GDM1 (cell line): ENCODE measurements at places on chromosomes 16 and 17.

DNA sequence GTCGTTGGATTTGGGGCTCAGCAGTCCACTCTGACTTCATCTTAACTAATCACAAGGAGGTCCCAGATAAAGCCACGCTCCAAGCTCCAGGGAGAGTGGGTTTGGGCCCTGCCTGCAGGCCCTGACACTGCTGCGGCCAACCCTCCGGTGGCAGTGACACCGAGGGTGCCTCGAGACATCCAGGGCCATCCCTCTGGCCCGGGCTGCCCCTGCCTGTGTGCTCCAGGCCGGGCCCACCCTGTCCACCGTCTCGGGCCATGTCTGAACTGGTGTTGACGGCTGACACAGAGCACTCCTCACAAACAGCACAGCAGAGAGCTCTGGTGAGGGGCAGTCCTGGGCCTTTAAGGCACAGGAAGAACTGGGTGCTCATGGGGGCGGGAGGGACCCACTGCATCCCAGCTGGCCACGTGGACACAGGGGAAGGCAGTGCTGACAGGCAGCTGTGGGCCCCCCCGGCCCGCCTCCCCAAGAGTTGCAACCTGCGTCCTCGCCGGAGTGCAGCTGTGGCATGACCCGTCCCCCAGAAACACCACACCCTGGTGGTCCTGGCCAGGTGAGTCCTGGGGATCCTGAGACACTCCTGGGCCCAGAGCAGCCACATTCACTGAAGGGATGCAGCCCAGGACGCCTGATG lies 80.0 kb downstream of the LMF1 start:
- no peak for DNase-seq

DNA sequence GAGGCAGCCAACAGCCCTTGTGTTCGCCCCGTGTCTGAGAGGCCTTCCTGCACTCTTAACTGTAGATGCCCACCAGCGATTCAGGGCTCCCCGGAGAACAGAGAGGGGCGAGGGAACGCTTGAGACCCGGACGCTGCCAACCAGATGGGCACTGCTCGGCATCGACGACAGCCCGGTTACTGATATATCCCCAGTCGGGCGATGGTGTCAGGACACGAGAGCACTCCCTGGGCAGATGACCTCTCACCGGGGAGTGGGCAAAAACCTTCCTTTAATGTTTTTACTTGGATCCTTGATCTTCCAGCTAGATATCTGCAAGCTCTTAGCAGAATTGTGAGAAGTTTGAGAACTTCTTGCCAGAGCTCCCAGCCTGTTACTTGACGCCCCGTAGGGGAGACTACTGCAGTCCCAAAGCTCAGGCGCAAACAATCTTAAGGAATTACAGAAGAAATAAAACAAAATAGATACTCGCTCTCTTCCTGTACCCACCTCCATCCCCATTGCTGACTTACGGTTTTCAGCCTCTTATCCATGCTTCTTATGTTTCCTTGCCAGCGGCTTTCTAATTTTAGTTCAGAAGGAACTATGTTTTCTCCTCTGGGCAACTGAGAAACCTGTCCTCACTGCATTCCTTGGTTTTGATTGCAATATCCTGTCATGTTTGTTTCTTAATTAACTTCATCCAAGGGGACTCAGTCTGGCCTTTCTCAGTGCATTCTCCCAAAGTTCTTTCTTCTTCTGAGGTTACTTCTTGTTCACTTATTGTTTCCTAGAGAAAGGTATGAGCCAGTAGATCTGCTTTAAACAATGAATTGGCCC lies 845 bp downstream of the SP2 start:
- no peak for DNase-seq

GRCh38 chr17:65307961-65308316 lies 170.8 kb downstream of the RGS9 start:
- DNase-seq, result no peak

- no peak for DNase-seq
These were observed 750 bp downstream of the TMEM132E start for GRCh38 chr17:34579979-34580684.

DNA sequence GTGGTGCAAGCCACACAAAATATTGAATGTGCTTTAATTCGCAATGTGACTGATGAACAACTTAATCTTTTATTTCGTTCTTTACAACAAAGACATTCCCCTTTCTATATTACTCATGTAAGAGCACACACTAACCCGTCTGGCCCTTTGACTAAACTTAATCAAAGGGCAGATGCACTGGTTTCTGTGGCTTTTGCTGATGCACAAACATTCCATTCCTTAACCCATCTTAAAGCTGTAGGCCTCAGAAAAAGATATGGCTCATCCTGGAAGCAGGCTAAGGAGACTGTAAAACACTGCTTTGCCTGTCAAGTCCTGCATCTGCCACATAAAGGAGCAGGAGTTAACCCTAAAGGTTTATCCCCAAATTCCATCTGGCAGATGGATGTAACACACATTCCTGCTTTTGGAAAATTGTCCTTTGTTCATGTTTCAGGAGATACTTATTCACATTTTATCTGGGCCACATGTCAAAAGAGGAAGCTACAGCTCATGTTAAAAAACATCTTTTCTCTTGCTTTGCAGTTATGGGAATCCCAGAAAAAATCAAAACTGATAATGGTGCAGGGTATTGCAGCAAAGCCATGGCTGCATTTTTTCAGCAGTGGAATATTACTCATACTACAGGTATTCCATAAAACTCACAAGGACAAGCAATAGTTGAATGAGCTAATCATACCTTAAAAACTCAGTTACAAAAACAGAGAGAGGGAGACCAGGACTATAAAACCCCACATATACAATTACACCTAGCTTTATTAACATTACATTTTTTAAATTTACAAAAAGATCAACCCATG lies 137.2 kb downstream of the AHSP start:
- no peak for DNase-seq

DNA sequence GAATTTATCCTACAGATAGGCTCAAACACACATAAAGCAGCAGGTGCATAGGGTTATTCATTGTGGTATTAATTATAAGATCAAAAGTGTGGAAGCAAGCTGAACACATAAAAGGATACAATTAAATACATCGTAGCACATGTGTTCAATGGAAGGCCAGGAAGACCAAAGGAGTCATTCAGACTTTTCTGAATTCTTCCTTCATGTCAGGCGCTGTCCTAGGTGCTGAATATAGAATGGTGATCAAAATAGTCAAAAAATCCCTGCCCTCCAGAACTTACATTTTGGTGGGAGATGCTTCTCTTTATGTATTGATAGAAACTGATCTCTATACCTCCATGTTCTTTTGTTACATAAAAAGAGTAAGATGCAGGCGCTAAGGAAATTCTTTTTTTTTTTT lies 439.0 kb upstream of the ASIC2 start:
- DNase-seq, result no peak

DNA sequence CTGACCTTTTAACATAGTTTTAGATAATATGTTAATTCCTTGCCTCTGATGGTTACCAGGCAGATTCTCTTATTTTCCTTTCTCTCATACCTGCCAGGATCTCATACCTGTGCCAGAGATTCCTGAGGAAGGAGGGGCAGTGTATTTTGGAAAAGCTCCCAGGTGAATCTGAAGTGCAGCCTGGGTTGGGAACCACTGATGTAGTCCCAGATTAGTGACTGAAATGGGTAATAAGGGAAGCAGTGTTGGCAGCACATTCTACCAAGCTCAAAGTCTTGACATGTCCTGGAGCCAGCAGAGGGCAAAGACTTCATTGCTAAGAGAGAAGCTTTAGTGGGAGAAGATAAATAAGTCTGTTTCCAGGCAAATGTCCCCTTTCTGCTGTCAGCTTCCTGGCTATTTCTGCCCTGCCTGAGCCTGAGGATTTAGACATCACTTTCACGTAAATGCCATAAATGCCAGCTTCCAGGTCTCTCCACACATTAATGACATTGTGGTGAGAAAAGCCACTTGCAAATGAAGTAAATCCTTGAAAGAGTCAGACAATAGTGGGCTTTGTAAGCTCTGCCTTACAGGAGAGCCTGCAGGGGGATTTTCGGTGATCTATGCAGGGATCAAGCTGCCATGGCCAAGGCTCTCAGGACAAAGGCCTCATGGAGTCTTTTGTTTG lies 40.9 kb upstream of the C16orf78 start:
- DNase-seq, result no peak

DNA sequence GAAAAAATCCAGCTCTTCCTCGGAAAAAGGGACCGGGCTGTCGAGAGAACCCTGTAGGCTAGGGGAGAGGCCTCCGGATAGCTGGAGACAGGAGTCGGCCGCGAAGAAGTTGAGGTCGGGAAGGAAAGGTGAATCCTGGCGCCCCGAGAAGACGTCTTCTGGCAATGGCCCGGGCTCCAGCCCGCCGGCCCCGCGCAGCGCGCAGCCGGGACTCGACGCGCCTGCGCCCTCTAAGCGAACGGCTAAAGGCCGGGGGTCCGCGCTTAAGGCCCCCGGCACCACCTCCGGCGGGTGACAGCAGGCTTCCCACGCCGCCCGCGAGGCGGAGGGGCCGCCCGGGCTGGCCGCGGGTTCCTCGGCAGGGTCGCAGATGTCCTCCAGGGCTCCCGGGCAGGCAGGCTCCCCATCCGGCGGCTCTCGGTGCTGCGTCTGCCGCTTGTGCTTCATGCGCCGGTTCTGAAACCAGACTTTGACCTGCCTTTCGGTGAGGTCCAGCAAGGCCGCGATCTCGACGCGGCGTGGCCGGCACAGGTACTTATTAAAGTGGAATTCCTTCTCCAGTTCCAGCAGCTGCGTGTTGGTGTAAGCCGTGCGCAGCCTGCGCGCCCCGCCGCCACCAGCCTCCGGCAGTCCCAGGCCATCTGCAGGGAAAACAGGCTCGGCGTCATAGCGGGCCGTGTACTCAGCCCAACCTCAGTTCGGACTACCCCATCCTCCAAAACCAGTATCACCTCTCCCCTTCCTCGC lies 1.6 kb downstream of the HOXB2 start:
- DNase-seq, result no peak

GRCh38 chr16:85449191-85449884 lies 163.8 kb upstream of the GSE1 start:
- no peak for DNase-seq

GRCh38 chr17:16515933-16516332 lies 23.9 kb upstream of the LRRC75A start:
- DNase-seq, result no peak

DNA sequence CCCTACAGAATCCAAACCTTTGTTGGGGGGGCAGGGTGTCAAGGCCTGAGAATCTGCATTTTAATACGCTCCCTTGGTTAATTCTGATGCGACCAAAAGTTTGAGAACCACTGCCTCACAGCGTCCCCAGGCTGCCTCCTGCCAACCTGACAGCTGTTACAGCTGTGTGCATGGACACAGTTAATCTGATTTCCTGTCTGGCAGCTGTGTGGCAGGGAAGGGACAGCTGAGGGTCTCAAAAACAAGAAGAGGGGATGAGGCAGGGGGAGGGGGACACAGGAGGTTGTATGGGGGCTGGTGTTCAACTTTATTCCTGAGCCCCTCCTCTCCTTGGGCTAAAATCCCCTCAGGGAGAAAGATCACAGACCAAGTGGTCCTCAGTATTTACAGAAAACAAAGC lies 17.5 kb downstream of the HDAC5 start:
- no peak for DNase-seq

DNA sequence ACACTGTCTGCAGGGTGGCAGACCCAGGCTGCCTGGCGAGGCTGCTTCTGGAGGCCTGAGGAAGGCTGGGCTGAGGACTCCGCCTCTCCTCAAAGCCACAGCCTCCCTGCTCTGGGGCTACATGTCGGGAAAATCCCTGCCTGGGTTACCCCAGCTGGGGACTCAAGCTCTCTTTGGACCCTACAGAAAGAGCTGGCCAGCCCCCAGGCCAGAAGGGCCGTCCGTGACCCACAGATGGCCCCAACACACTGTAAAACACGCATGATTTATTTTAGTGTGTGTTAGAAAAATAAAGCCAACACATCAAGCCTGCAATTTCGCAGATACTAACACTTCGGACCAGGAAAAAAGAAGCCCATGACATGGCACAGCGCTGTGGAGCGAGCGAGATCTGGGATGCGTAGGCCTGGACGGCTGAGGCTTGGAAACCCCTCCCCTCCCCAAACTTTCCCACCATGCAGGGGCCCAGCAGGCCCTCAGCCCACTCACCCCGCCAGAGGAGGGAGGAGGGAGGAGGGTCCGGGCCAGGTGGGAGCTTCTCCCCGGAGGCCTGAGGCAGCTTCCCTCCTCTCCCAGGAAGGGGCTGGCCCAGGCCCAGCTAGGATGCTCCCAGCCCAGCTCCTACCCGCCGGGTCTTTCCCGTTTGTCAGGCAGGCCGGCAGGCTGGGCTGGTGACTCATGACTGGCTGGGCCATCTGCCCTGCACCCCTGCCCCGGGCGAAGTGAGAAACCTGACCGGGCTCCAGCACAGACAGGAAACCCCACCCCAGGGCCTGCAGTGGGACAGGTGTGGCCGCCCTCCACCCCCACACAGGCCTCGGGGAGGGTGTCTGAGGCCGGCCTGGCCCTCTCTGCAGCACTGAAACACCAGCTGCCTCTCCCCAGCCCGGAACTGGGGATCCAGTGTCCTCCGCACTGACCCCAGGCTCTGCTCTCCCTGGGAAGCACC lies 34.1 kb upstream of the SLC38A10 start:
- DNase-seq, result no peak

- DNase-seq, result no peak
These were observed 37.0 kb upstream of the ZNF750 start for GRCh38 chr17:82876602-82877379.

DNA sequence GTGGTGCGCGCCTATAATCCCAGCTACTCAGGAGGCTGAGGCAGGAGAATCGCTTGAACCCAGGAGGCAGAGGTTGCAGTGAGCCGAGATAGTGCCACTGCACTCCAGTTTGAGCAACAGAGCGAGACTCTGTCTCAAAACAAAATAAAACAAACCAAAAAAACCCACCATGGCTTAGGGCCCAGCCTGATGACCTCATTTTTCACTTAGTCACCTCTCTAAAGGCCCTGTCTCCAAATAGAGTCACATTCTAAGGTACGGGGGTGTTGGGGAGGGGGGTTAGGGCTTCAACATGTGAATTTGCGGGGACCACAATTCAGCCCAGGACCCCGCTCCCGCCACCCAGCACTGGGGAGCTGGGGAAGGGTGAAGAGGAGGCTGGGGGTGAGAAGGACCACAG lies 1.4 kb upstream of the STH start:
- no peak for DNase-seq

GRCh38 chr17:69223809-69224208 lies 4.8 kb downstream of the ABCA10 start:
- DNase-seq, result no peak

GRCh38 chr16:14562691-14563491 lies 67.2 kb downstream of the PARN start:
- DNase-seq, result no peak

- DNase-seq, result no peak
These were observed 678.9 kb downstream of the WWOX start for GRCh38 chr16:78778101-78779004.

DNA sequence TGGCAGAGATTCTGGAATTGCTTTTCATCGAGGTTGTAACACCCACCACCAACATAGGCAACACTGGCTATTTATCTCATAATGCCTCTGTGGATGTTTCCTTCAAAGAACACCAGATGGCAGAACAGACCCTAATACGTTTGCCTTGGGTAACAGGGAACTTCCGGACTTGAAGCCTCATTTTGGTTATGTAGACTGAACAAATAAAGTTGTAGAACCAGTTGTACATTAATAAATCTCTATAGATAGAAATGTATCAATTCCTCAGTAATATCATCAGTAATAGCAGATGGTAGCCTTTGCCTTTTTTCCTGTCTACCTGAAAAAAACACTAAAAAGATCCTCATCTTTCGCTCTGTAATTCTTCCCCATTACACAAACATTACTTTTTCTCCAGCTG lies 25.9 kb upstream of the APOH start:
- DNase-seq, result peak; percentile 34
